ENCODE measurements at places on chromosomes 7 and 10.

GRCh38 chr10:9535744-9536143, 1481.3 kb downstream of the GATA3 start:
- no peak for DNase-seq

GRCh38 chr10:114801411-114801813, 20.2 kb upstream of the FHIP2A start:
- peak; percentile 99 for DNase-seq

DNA sequence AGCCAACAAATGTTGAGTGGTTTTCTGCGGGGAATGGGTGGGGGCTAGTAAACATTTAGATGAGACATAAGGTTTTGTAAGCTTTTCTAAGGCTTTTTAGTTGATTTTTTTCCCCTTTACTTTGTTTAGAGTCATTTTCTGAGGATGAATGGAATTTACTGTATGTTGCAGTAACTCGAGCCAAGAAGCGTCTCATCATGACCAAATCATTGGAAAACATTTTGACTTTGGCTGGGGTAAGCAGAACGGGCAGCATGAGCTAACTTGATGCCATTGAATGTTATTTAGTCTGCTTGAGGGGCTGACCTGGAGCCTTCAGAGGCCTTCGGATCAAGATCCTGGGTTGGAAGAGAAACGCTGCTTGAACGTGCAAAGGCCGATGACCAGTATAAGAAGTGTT, 37.3 kb downstream of the FBH1 start:
- DNase-seq = no peak

DNA sequence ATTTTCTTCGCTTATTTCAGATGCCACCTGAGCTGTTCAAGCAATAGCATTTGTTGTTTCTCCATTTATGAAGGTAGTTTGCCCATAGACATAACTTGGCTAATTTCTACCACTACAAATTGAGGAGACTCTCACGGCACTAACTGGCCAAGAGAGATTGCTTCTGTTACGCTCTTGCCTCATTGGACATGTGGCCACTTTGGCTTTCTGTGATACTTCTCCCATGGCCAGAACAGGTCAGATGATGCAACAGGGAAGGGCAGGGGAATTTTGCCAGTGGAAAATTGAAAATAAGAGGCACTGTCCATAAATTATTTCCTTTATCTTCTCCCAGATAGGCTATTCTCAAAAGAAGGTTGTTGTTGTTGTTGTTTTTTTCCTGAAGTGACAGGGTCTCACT, 1633.3 kb upstream of the LRRTM3 start:
- DNase-seq = no peak

DNA sequence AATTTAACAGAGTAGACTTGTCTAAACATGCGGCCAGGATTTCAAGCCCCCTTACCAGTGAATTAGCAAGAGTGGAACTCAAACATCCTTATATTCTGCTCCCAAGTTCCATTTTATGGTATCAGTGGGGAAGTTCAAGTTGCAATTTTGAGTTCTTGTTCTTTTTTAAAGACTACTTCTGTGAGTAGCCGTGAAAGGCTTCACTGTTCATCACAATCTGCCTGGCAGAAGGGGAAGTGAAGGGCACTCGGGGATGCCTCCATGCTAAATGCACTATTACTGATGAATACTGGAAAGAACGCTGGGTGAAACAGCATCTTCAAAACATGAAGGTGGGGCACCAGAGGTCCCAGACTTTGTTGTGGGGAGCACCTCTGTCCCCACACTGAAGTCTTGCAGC, 22.4 kb upstream of the FGL2 start:
- DNase-seq = no peak

- no peak for DNase-seq
These were observed 8.5 kb downstream of the GPER1 start for GRCh38 chr7:1096156-1097119.

DNA sequence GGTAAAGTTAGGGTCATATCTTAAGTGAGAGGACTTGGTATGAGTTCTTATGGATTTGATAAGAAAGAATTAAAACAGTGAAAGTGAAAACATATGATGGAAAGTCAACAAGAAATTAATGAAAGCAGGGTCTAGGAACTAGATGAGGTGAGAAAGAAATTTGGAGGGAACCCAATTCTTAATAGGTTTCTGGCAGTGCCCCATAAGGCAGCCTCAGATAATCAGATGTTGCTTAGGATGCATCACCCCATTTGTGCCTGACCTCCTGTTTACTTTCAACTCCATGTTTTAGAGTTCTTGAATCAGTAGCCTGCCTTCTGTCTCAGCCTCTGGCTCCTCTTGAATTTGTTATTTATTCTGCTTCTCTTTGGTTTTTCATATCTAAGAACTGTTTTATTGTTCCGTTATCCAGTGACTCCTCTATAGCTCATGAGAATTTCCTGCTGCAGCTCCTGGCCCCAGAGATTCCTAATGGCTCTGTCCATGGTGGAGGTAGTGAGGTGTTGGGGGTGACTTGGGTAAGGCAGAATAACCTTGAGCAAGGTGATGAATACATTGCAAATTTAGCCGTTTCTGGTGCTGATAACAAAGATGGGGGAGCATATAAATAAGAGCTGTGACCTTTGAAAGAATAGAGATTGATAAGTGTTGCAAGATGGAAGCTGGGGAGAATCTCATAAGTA, 17.6 kb downstream of the ITGB8 start:
- no peak for DNase-seq

- DNase-seq = peak; percentile 48
These were observed 650 bp upstream of the TM9SF3 start for GRCh38 chr10:96587264-96588059.

DNA sequence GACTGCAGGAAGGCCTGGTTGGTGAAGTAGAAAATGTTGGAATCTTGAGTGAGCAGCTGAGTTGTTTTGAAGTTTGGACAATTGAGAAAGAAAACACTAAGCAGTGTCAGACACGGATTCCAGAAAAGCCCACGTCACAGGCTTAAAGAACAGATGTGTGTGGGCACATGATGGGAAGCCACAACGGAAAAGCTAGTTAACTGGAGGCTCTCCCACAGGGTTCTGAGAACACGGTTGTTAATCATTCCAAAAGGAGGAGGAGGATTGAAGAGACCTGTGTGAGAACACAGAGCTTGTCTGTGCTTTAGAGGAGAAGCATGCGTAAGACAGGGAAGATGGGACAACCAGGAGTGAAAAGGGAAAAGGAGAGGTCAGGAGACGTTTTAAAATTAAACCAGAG, 42.6 kb downstream of the SHH start:
- no peak for DNase-seq

DNA sequence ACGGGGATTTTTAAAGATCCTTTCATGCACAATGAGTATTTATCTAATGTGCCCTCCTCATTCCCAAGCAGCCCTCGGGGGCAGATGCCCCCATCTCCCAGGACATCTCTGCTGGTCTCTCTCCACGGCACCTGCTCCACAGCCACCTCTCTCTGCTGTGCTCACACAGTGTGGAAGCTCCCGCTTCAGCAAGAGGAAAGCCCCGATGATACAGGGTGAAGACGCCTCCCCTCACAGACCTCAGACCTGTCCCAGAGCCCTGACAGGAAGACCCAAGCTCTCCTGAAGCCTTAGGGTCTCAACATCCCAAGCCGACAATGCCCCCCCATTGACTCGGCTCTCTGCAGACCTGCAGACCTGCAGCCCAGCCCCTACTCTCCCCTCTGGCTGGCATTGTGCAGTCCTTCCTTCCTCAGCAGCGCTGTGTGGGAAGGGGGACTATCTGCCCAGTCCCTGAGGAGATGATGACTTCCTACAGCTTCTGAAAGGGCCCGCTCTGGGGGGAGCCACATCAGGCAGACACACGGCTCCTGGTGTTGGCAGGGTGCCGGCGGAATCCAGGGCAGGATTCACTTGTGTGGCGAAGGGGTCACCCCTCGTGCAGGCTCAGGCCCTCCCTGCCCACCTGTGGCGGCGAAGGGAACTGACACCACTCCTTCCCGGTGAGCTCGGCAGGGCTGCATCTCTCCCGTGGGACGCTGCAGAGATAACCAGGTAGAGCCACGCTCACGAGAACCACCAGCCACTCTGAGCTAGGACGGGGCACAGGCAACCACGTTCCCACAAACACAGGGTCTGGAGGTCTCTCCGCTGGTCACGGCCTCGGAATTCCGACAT, 61.8 kb downstream of the PTPRN2 start:
- no peak for DNase-seq

GRCh38 chr10:103980288-103980906, 13.5 kb downstream of the SLK start:
- DNase-seq = no peak

- DNase-seq = no peak
These were observed 15.6 kb upstream of the SEPTIN7 start for GRCh38 chr7:35785250-35785649.

DNA sequence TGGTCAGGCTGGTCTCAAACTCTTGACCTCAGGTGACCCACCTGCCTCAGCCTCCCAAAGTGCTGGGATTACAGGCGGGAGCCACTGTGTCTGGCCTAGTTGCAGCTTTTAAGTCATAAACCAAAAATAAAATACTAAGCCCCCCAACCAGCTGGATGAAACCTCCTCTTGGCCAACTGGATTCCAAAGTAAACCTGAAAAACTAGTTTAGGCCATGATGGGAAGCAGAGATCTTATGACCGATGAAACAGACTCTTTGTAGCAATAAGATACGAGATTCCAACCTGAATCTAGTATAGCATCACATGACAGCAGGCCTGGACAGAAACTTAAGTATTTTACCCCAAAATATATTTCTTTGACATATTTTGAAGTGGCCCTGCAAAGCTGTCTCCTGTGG, 9.1 kb upstream of the MCM10 start:
- no peak for DNase-seq

- no peak for DNase-seq
These were observed 178.7 kb upstream of the PRSS58 start for GRCh38 chr7:142436601-142437000.

Measured in Jurkat, Clone E6-1 (cell line).